ENCODE measurements at places on chromosomes 13 and 19.

DNA sequence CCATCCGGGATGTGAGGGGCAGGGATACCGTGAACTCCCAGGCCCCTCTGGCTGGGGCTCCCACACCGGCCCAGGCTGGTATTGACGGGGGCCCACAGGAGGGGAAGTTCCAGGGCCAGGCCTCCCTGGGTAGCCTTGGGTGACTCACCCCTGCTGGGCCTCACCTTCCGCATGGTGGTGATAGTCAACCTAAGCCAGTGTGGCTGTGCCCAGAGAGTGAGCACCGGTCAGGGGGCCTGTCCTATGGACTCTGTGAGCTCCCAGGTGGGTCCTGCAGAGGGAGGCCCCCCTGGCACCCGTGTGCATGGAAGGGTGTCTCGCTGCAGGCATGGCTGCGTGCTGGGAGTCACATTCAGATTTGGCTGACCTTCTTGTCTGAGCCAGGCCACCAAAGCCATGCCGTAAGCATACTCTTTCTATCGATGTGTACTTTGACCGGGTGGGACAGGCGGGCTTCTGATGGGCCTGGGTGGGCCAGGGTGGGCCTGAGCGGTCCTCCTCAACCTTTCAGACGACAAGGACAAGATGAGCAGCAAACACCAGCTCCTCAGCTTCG, 27.6 kb downstream of the DHX34 start:
- DNase-seq: no peak

DNA sequence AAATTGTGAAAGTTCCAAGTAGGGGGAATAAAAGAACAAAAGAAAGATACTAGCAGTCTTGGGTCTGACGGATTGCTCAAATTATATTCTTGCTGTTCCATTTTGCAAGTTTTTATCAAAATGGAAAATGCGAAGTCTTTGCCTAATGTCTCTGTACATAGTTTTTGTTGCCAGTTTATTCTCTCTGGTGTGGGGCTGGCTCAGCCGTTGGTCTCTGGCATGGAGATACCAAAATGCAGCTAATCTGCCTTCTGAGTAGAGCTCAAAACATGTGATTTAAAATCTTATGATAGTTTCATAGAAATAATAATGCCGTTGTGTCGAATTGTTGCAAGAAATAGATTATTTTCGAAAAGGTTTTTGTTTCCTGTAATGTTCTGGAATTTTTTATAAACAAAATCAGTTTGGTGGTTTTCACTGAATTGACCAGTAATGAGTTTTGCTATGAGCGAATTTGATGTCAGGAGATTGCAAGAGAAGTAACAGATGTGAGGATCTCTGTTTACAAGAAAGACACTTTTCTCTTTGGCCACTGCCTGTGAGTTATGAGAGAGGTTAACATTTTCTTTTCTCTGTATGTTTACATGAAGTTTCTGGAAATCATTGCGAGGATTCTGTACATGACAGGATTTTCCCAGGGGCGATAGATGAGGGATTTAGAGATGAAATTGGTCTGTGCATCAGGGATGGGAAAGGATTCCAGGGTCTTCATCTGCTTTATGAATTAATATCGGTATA, 147.0 kb downstream of the DCT start:
- no peak for DNase-seq

DNA sequence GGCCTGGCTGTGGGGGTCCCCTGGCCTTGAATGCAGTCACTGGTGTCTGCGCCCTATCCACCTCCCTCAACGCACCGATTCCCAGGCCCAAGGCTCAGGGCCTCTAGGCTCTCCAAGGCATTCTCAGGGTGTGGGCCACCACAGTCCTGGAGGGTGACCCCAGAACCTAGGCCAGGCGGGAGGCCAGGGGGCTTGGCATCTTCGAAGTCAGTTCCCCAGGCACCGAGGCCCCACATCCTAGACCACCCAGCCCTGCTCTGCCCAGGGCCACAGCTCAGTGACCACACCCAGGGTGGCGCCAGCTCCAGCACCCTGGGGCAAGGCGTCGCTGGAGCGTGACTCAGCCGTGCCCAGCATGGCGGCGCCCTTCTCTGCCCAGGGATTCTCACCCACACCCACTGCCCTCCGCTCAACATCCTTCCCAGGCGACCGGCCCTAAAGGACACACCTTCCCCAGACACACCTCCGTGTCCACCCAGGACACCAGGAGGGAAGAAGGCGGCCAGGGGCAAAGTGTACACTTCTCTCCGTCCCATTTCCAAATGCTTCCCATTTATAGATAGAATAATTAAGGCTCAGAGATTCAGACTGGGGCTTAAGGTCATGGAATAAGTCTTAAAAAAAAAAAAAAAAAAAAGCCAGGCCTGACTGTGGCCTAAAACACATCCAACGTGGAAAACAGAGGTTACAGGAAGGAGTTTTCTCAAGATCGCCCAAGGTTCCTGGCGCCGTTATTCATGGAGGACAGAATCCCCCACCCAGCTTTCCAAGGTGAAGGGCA, 36.4 kb upstream of the NANOS3 start:
- DNase-seq: peak; percentile 45

- no peak for DNase-seq
Measured at GRCh38 chr19:30089086-30089665, 147.1 kb downstream of the URI1 start.

DNA sequence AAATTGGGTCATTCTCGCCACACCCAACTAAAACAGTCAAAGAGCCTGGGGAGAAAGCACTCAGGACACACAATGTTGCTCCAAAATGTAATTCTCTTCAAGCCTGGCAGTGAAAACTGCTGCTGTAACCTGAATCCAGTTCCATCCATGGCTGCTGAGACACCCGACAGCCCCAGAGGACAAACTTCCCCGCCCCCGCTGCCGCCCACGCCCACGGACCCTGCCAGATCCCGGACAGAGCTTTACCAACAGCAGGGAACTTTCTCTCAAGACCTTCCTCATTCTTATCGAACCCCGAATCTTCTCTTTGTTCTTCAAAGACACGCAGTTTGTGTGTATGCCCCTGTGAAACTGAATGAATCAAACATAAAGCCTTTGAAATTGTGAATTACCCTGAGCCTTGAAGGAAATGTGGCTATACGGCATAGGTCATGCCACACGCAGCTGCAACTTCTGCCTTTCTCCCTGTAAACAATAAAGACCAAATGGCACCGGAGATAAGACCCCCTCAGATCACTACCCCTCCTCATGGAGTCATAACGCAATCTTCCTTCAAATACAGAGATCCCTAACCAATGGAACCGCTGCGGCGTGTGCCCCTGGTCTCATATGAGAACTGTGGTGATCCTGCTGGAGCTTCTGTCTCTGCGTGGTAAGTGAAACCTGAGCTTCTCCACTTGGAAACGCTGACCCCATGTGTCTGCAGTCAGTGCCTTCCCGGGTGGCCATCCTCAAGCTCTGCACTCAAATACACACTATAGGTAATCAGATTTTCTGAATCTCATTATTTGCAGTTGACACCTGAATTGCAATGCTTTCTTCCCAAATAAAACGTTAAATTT, 4.8 kb upstream of the LAMP1 start:
- peak; percentile 6 for DNase-seq

DNA sequence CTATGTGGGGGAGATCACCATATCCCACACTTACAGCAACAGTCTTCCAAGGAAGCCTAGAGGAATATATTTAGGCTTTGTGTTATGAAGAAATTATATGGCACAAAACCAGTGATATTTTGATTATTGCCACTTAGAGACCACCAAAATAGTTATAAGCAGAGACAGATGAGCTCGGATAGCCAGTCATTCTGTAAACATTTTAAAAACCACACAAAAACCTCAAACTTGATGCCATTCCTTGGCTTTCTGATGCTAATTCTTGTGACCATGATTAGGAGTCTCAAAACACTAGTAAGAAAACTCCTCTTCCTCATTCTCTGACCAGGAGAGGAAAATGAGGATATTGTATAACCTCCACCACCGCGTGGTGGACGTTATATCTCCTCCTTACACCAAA, 496.4 kb downstream of the FOXO1 start:
- DNase-seq: no peak

Measured in astrocyte of the spinal cord (primary cell).